Endothelial cell (in vitro differentiated cells): ENCODE measurements at places on chromosomes 5 and 9. TPM values are rescaled to one million over a fixed set of nuclear protein-coding genes. Genes with fewer than 3 reads are reported as not detected.

DNA sequence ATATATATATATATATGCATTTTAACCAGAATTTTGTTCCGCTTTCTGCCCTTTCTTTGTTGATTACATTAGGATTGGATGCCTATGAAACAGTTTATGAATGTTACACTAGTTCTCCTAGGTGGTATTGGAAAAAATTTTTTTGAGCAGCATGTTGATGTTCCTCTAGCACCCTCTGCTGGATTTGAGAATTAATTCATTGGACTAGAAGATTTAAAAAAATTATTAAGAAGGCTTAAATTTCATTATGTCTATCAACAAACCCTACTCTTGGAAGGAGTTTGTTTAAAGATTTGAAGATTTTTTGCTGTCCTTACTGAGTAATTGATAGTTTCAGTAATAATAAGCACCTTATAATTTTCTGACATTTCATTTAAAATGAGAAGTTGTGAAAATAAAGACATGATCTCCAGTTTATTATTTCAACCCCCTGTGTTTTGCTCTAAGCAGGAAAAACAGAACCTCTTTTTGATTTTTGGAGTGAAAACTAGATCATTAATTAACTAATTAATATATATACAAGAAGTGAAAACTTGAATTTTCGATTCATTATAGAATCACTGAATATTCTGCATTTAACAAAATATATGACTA, 89.6 kb downstream of the CCDC171 start:
- no peaks in the 10 kb centered on the region for H3K27me3 ChIP-seq
- peaks cover 4% of the 10 kb centered on the region for H3K36me3 ChIP-seq
- H3K27ac ChIP-seq, result no peak overlapping the region
- no peak overlapping the region for H3K4me3 ChIP-seq

DNA sequence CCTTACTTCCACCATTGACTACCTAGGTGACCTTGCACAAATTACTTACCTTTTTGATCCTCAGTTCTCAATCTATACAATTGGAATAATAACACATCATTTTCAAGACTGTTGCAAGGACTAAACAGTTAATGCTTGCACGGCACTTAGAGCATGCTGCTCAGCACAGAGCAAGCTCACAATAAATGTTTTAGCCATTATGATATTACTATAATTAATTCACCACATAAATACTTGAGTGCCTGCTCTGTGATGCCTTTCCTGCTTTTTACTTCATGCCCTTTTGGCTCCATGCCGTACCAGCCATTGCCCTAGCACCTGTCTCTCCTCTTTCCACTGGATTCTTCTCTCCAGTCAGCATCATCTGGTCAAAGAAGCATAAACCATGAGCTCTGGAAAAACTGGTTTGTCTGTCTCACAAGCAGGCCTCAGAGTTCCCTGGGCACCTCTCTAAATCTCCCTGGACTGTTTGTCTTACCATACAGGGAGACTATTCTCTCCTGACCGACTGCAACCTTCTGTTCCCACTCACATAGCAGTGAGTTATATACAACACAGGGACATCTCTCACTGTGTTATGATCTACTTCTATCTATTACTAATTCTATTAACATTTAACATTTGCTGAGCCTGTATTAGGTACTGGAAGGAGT, 260.4 kb upstream of the ADRA1B start:
- H3K4me1 ChIP-seq, result no peaks in the 10 kb centered on the region
- H3K27ac ChIP-seq, result no peak overlapping the region
- no peaks in the 10 kb centered on the region for H3K27me3 ChIP-seq
- H3K36me3 ChIP-seq, result no peaks in the 10 kb centered on the region
- no peak overlapping the region for H3K4me3 ChIP-seq

DNA sequence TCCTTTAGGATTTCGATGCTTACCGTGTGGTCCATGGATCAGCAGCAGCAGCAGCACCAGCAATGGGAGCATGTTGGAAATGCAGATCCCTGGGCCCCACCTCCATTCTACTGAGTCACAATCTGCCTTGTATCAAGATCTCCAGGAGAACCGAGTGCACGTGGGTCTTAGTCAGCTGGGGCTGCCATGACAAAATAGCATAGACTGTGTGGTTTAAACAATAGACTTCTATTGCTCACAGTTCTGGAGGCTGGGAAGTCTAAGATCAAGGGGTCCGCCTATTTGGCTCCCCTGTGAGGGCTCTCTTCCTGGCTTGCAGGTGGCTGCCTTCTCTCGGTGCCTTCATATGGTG, 1.3 kb upstream of the PROP1 start:
- H3K36me3 ChIP-seq, result no peaks in the 10 kb centered on the region
- DNase-seq, result no peak
- H3K27ac ChIP-seq, result no peak overlapping the region
- peaks cover 2% of the 10 kb centered on the region for H3K27me3 ChIP-seq
- H3K4me3 ChIP-seq, result no peak overlapping the region
- H3K4me1 ChIP-seq, result no peaks in the 10 kb centered on the region

Gene MARCHF11
- 2.2 TPM for total RNA-seq

Gene CDH6
- total RNA-seq, result 0.15 TPM

Gene CDH9
- not detected for total RNA-seq

- H3K4me1 ChIP-seq, result no peaks in the 10 kb centered on the region
- no peak overlapping the region for H3K4me3 ChIP-seq
- no peak for DNase-seq
- H3K27me3 ChIP-seq, result no peaks in the 10 kb centered on the region
Measured at GRCh38 chr9:78828521-78828920, 531.6 kb downstream of the PSAT1 start.

DNA sequence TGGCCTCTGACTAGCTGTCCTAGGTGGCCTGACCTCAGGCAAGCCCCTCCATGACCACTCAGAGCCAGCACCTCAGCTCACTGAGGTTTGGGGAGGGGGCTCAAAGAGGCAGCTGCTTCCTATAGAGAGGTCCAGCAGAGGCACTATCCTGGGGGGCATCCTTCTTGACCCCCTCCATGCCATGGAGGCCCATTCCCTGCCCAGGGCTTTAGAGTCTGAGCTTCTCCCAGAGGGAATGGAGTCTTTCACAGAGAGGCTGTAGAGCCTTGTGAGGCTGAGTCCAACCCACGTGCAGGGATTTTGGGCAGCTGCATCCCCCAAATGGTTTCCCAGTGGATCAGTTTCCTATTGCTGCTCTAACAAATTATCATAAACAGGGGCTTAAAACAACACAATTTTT, 16.9 kb downstream of the IRF1 start:
- no peak overlapping the region for H3K27ac ChIP-seq
- DNase-seq, result no peak
- peaks cover 5% of the 10 kb centered on the region for H3K36me3 ChIP-seq
- H3K4me1 ChIP-seq, result peaks cover 6% of the 10 kb centered on the region
- H3K27me3 ChIP-seq, result peaks cover 3% of the 10 kb centered on the region

- no peak overlapping the region for H3K4me3 ChIP-seq
- H3K36me3 ChIP-seq, result peaks cover 5% of the 10 kb centered on the region
- peaks cover 25% of the 10 kb centered on the region for H3K4me1 ChIP-seq
Measured at GRCh38 chr9:36151316-36152210, 15.0 kb downstream of the GLIPR2 start.

Gene SARDH
- total RNA-seq, result 5.0 TPM

DNA sequence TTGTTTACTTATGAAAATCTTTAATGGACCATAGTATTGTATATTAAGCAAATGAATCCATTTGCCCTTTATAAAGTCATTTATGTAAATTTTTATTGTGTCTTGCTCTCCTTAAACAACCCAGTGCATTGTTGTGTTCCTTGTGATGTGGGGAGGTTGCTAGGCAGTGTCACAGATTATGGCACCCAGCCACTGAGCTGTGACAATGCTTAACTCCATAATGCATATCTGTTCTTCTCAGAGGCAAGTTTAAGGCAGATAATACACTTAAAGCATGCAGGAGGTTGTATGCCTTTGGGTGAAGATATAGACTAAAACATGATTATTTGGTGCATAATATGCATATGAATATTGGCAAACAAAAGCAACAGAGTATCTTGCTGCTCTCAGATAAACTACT, 269.6 kb upstream of the RIOK2 start:
- H3K27ac ChIP-seq, result no peak overlapping the region
- no peak for DNase-seq
- H3K4me1 ChIP-seq, result no peaks in the 10 kb centered on the region

GRCh38 chr5:24245821-24246220, 399.0 kb downstream of the CDH10 start:
- no peaks in the 10 kb centered on the region for H3K36me3 ChIP-seq
- H3K27me3 ChIP-seq, result no peaks in the 10 kb centered on the region
- peaks cover 9% of the 10 kb centered on the region for H3K4me1 ChIP-seq

GRCh38 chr5:132446621-132447020, 44.0 kb downstream of the IRF1 start:
- peaks cover 5% of the 10 kb centered on the region for H3K4me1 ChIP-seq
- no peaks in the 10 kb centered on the region for H3K36me3 ChIP-seq
- no peaks in the 10 kb centered on the region for H3K27me3 ChIP-seq
- DNase-seq, result no peak
- no peak overlapping the region for H3K4me3 ChIP-seq
- no peak overlapping the region for H3K27ac ChIP-seq

DNA sequence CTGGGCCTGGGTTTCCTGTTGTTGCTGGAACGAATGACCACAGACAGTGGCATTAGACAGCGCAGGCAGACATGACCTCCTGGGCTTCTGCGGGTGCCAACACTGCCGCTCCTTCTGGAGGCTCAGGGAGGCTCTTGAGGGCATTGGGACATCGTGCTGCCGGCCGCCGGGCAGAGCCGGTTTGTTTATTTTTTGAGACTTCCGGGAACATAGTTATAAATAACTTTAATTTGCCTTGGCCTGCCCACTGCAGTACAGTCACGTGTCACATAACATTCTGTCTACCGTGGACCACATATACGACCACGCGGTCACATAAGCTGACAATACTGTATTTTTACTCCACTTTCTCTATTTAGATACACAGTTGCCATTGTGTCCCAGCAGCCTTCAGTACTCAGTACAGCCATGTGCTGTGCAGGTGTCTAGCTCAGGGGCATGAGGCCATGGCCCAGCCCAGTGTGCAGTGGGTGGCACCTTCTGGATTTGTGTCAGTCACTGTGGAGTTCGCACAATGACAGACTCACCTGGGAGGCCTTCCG, 8.2 kb upstream of the TOR4A start:
- peaks cover under 1% of the 10 kb centered on the region for H3K4me1 ChIP-seq
- H3K4me3 ChIP-seq, result peak overlapping the region; percentile 21
- H3K27me3 ChIP-seq, result peaks cover 5% of the 10 kb centered on the region
- peaks cover 24% of the 10 kb centered on the region for H3K36me3 ChIP-seq

DNA sequence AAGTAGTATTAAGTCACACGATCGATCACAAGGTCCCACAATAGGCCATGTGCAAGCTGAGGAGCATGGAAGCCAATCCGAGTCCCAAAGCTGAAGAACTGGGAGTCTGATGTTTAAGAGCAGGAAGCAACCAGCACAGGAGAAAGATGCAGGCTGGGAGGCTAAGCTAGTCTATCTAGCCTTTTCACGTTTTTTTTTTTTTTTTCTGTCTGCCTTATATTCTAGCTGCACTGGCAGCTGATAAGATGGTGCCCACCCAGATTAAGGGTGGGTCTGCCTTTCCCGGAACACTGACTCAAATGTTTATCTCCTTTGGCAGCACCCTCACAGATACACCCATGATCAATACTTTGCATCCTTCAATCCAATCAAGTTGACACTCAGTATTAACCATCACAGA, 6.5 kb downstream of the PPIP5K2 start:
- H3K27ac ChIP-seq, result no peak overlapping the region
- H3K4me3 ChIP-seq, result no peak overlapping the region
- DNase-seq, result no peak
- peaks cover 5% of the 10 kb centered on the region for H3K36me3 ChIP-seq
- peaks cover 5% of the 10 kb centered on the region for H3K4me1 ChIP-seq

DNA sequence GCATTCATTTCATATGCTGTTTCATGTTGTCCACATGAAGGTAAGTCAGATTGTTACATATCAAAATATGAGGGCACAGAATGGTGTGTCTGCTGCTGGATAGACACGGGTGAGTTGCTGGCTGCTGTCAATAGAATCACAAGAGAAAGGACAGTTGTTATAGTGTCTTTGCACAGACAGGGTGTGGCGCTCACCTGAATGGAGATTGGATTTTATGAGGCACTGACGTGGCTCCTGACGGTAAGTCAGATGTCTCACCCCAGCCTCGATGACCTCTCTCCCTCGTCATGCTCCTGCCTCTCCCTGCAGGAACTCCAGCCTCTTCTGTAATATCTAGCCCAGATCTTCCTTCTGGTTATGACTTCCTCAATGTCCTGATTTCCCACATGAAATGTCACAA, 75.4 kb upstream of the SELENOP start:
- H3K27ac ChIP-seq, result no peak overlapping the region
- no peak overlapping the region for H3K4me3 ChIP-seq
- no peak for DNase-seq
- peaks cover 4% of the 10 kb centered on the region for H3K4me1 ChIP-seq
- no peaks in the 10 kb centered on the region for H3K27me3 ChIP-seq
- no peaks in the 10 kb centered on the region for H3K36me3 ChIP-seq

DNA sequence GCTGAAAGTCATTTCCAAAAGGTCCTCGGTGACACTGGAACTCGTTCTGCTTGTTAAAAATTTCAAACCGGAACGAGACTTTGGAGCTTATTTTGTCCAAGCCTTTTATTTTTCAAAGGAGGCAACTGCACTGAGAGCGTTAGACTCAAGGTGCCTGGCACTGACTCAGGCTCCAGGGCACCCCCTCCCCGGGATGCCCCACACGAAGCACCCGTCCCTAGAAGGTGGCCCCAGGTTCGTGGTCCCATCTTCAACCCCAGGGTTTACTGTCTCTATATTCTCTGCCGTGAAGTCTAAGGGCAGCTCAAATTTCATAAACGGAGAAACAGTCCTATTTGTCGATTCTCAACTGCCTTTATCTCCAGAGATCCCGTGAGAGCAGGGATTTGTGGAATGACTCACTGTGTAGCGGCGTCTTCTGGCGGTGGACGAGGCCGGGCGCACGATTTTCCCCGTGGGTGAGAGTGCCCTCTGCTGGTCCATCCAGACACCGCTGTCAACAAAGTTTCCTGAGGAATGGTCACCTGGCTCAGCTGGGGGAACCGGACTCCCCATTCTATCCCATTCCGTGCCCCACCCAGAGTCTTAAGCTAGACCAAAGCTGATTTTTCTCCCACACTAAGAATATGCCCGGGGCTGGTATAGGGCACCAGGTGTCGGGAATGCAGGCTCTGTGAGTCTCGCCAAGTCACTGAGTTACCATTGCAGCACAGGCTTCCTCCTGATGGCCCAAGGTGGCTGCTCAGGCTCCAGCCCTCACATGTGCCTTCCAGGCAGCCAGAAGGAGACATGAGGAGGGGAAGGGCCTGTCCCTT, 27.1 kb upstream of the SLC6A19 start:
- H3K4me1 ChIP-seq, result no peaks in the 10 kb centered on the region
- H3K27ac ChIP-seq, result no peak overlapping the region
- H3K27me3 ChIP-seq, result peaks cover 7% of the 10 kb centered on the region
- no peaks in the 10 kb centered on the region for H3K36me3 ChIP-seq

DNA sequence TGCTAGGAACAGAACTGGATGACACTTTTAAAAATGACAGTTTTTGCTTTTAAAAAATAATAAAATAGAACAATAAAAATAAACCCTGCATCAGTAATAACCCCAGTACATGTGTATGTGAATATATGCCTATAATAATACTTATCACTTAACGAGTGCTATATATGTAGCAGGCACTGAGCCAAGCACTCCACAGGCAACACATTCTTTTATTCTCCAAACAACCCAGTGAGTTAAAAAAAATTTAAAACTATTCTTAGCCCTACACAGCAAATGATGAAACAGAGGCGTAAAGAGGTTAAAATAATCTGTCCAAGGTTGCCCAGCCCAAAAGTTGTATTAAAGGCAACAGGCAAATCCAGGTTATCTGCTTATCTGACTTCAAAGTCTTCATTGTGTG, 124.5 kb upstream of the SMIM23 start:
- no peak for DNase-seq
- no peak overlapping the region for H3K4me3 ChIP-seq
- no peaks in the 10 kb centered on the region for H3K36me3 ChIP-seq
- H3K4me1 ChIP-seq, result no peaks in the 10 kb centered on the region
- no peak overlapping the region for H3K27ac ChIP-seq
- H3K27me3 ChIP-seq, result peaks cover 2% of the 10 kb centered on the region
